ENCODE measurements at places on chromosomes 2 and 18. TPM values are rescaled to one million over a fixed set of nuclear protein-coding genes. Genes with fewer than 3 reads are reported as not detected.

ABCG8 gene
- total RNA-seq = not detected

FAM237A gene
- not detected for total RNA-seq

B3GNT7 gene
- total RNA-seq = under 0.01 TPM

CEP192 gene
- 25.5 TPM for total RNA-seq

CROCC2 gene
- total RNA-seq = not detected

ACVR1C gene
- total RNA-seq = 0.37 TPM

TYW5 gene
- total RNA-seq = 11.0 TPM

ST8SIA5 gene
- total RNA-seq = not detected

KLHL29 gene
- total RNA-seq = 4.2 TPM

PTPRN gene
- total RNA-seq = 67.6 TPM

CREG2 gene
- 0.46 TPM for total RNA-seq

ASB18 gene
- not detected for total RNA-seq

CPS1 gene
- total RNA-seq = 8.5 TPM

OR6B2 gene
- total RNA-seq = not detected

GAL3ST2 gene
- total RNA-seq = under 0.01 TPM

RETREG2 gene
- total RNA-seq = 60.6 TPM

HOXD13 gene
- 2.4 TPM for total RNA-seq

RFTN2 gene
- total RNA-seq = 5.9 TPM

FAM168B gene
- 119 TPM for total RNA-seq

SLC66A2 gene
- total RNA-seq = 33.7 TPM

CCDC85A gene
- total RNA-seq = 12.4 TPM

TMEM200C gene
- total RNA-seq = not detected

ACTG2 gene
- 175 TPM for total RNA-seq

ABCG5 gene
- total RNA-seq = not detected

PSMA8 gene
- not detected for total RNA-seq

MATN3 gene
- 3.0 TPM for total RNA-seq

RAB31 gene
- 64.1 TPM for total RNA-seq

DIPK1C gene
- not detected for total RNA-seq

PHOSPHO2 gene
- total RNA-seq = 1.8 TPM

ANKRD29 gene
- total RNA-seq = 0.59 TPM

DTNB gene
- 3.3 TPM for total RNA-seq

UGT1A1 gene
- not detected for total RNA-seq

SLC14A1 gene
- 135 TPM for total RNA-seq

MC4R gene
- not detected for total RNA-seq

STAT4 gene
- total RNA-seq = 2.8 TPM

IGFBP2 gene
- 8.9 TPM for total RNA-seq

POTEC gene
- total RNA-seq = not detected

GALNT1 gene
- total RNA-seq = 65.9 TPM

GAD1 gene
- total RNA-seq = not detected

PDE11A gene
- total RNA-seq = 0.30 TPM

SCYGR4 gene
- total RNA-seq = not detected

LYG1 gene
- total RNA-seq = 0.14 TPM

GRHL1 gene
- total RNA-seq = 0.59 TPM

AGXT gene
- total RNA-seq = not detected

EIPR1 gene
- total RNA-seq = 32.4 TPM

CHRNG gene
- total RNA-seq = not detected

RAD51AP2 gene
- not detected for total RNA-seq

GCA gene
- total RNA-seq = 11.5 TPM

GKN1 gene
- total RNA-seq = not detected

CDK15 gene
- total RNA-seq = 6.3 TPM

CD8A gene
- total RNA-seq = not detected

CYRIA gene
- 0.30 TPM for total RNA-seq

LCT gene
- total RNA-seq = not detected

ATOH8 gene
- 4.7 TPM for total RNA-seq
